ENCODE measurements at places on chromosomes 1 and 21.

- DNase-seq = no peak
Observed at GRCh38 chr21:37219761-37220432, 47.2 kb downstream of the VPS26C start.

- DNase-seq = no peak
Observed at GRCh38 chr1:205073511-205073910, 10.7 kb downstream of the TMEM81 start.

DNA sequence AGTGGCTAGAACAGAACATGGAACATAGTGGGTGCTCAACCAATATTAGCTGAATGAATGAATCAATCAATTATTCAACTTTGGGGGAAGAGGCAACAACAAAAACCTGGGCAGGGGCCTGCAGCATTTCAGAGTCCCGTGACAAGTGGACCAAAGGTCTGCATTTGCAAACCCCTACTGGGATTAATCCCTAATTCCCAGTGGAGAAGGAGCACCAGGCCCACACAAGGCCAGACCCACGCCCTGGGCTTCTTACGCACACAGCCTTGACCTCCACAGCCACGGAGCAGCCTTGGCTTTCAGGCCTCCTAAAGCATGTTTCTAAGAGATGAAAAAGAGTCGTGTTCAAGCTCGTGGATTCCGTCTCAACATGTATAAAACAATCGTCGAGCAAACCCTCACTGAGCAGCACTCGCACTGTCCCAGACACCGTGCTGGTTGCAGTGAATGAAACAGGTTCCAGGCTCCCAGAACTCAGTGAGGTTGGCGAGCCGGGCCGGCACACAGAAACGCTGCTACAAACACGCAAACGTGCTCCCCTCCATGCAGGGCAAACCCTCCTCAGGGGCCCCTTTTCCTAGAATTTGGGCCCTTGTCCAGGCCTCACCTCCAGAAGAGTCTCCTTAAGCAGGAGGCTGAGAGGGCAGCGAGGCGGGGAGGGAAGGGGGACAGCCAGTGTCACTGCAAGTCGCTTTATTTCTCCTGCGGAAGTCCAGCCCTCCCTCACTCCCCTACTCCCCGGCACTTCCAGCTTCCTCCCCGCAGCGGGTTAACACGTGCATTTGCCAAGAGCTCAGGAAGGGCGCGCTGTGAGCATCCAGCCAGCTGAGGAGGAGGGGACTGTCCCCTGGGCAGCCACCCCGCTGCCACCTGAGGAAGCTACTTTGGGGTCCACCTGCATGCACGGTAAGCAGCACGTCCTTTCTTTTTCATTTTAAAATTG, 556.4 kb downstream of the KIF26B start:
- no peak for DNase-seq

- no peak for DNase-seq
Observed at GRCh38 chr1:96233422-96233821, 488.2 kb upstream of the PTBP2 start.

DNA sequence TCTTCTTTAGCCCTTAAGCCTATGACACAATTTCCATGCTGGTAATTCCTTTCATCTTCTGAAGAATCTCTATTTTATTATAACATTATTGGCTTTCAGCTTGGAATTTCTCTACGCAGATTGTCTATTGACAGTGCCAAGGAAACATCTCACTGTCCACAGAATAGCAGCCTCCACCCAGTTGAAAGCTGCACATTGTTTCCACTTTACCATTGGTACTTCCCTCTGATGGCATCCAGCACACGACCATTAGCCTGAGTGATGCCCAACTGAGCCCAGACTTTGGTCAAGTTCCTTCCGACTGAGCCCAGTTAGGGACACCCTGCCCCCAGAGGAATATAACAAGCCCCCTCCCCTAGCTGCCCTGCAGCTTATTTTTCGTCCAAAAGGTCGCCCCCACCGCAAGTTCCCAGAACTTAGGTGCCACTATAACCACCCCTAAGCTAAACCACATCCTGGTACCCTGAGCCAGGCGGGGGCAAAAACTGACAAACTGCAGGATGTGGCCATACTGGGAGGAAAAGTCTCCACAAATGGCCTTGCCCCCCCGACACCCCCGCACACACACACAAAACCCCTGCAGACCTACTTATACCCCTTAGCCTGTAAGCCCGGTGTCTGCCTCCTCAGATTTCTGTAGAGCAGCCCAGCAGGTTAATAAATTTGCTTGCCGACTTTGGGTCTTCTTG, 13.2 kb downstream of the GBP5 start:
- DNase-seq = no peak

DNA sequence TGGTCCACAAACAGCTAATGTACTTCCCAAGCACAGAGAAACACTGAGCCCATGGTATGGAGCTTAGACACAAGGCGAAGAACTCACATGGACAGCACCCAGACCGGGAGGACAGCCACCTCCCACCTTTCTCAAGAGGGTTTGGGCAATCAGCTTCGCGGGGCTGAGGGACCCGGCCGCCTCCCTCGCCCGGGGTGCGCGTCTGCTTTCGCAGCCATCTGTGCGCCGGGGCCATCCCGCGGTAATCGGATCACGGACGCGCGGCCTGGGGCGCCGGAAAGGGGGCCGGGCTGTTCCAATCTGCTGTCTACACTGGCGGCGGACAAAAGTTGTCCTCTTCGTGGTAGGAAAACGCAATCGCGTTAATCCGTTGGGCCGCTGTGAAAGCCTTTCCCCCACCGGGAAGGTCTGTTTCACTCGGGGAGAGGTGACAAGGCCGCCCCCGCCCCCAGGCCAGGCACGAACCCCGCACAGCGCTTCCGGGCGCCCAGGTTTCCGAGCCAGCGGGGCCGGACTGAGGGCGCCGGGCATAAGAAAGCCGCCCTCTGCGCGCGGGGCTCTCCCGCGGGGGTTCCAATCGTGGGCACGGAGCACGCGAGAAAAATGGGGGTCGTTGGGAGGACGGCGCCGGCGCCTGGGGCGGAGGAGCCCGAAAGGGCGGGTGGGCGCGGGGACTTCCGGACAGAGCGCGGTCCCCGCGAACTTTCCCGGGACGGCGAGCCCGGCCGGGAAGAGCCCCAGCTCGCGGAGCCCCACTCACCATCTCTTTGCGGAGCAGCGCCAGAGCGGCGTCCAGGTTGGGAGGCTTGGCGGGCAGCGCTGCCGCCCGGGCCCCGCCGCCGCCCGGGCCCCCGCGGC, 664 bp downstream of the FAM89A start:
- DNase-seq = no peak

DNA sequence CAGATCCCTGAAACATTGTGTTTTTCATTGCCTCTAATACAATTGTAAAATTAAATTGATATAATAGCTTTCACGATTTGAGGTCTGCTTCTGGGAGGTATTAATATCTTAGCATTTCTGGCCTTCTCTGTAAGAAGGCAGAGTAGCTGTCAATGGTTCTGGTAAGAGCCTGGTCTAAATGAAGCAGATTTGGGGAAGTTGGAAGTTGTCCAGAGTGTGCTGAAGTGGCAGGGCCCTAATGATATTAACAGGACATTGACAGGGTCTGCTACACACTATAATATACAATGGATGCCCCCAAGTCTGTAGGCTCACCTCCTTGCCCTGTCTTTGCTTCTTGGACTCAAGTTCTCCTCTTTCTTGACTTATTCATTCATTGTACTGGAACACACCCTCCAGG, 99.5 kb downstream of the C4BPA start:
- DNase-seq = no peak

DNA sequence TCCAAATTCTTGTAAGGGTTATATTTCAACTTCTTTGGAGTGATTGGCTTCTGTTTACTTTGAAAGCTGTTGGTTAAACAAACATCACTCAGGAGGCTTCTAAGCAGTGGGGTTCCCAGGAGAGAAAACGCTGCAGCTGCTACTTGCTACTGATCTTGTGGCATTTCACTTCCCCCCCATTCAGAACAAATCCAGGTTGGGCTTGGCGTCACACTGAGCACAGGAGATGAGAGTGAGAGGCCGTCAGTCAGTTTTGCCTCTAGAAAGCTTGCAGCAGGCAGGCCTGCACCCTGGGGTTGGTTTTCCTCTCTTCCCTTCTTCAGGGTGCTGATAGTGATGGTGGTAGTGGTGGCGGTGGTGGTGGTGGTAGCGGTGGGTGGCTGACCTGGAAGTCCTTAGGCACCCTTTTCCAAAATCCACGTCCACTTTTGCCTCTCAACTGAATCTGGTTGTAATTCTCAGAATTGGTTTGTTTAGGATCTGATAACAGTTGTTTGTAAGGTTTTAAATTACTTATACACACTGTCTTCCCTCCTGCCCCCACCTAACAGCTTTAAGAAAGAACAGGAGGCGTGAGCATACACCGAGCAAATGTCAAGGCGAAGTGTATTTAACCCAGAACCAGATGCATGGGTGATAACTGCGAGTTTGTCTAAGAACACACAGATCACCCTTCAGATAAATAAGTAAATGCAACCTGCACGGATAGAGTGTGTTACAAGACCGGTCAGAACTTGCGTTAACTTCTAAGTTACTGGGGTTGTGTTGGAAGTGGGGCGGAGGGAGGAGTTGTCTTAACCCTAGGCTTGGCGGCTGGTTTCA, 3.2 kb upstream of the PROX1 start:
- no peak for DNase-seq

GRCh38 chr21:46091118-46091517, 6.8 kb upstream of the COL6A2 start:
- DNase-seq = no peak

Data from smooth muscle cell of the brain vasculature (primary cell).